CD4-positive, CD25-positive, alpha-beta regulatory T cell (primary cell): ENCODE measurements at places on chromosomes 5 and 9.

DNA sequence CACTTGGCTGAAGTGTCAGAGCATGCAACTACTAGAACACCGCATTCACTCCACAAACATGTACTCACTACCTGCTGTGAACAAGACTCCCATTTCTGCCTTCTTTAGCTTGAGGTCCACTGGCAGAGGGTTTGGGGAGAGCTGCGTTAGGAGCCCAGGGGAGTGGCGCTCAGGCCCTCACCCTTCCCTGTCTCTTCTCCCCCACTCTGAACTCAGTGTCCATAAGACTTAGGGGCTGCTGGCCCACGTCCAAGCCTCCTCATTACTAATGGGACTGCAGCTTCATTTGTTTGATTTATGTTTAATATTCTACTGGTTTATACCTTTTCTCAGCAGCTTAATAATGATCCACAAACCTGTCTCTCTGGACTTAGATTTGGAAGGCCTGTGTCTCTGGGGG is 70.9 kb downstream of the HSPA4 start:
- no peak for DNase-seq

DNA sequence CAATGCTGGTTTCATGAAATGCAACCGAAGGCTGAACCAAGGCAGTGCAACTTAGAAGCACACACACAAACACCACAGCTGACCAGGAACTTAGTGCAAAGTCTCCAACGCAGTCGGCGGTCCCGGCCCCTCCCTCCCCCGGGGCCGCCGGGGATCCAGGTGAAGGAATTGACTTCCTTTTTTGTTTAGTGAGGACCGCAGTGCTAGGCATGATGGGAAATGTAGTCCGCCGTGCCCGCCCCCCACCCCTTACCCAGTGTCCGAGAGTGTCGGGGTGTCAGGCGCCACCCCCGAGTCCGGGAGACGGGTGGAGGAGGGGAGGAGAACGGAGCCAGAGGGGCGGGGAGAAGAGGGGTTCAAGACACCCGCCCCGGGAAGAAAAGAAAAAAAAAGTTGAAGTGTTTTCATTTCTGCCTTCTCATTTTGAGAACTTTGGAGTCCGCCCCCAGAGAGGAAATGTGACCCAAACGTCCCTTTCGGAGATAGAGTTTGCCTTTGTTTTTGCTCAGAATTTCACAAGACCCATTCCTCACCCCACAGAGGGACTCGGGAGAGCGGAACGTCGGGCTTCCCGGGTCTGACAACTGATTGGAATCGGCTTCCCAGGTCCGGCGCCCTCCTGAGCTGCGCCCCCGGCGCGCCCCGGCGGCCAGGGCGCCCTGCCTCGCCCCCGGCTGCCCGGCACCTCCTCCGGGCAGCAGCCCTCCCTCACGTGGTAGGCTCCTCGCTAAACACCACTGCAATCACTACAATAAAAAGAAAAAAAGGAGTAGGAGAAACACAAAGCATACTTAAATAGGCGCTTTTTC is 2.0 kb downstream of the IER5L start:
- DNase-seq = peak; percentile 55

GRCh38 chr5:75042522-75042921 is 9.8 kb downstream of the GCNT4 start:
- no peak for DNase-seq

DNA sequence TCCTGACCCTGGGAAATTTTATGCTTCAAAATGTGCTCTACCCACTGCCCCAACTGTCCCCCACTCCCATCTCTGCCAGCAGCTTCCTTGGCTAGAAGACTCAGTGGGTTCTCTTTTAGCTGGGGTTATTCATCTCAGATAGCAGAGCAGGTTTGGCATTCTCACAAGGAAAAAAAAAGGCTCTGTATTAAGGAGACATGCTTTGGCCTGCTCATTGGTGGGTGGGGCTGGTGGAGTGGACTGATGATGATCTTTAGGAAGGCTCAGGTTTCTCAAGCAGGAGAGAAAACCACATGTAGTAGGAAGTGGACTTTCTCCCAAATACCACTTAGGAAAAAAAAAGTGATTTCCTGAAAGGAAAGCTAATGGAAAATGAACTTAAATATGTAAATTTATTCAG is 279.2 kb upstream of the ZNF462 start:
- DNase-seq = no peak

- no peak for DNase-seq
These were observed 117.0 kb downstream of the DCP2 start for GRCh38 chr5:113093558-113093957.

DNA sequence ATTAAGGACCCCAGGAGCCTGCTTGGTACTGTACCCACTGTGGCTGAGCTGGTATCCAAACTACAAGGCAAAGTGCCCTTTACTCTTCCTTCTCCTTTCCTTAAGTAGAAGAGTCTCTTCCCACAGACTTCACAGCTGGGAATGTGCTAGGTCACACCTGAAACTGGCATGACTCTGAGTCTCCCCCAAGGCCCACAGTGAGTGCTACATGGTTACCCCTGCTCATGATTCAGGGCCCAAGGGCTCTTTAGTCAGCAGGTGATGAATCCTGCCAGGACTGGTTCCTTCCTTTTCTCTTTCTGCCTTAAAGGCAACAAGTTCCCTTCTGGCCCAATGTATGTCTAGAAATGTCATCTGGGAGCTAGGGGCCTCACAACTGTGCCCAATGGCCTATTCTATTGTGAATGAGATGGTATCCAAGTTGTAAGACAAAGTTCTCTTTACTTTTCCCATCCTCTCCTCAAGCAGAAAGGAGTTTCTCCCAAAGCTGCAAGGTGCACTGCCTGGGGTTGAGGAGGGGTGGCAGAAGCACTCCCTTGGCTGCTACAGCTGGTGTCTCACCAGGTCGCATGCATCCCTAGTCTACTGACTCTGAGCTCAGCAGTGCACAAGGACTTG is 134.4 kb downstream of the TMEM38B start:
- DNase-seq = no peak

GRCh38 chr9:96158147-96158546 is 143.8 kb downstream of the HSD17B3 start:
- no peak for DNase-seq

- no peak for DNase-seq
These were observed 48.6 kb upstream of the GDNF start for GRCh38 chr5:37888476-37888875.

DNA sequence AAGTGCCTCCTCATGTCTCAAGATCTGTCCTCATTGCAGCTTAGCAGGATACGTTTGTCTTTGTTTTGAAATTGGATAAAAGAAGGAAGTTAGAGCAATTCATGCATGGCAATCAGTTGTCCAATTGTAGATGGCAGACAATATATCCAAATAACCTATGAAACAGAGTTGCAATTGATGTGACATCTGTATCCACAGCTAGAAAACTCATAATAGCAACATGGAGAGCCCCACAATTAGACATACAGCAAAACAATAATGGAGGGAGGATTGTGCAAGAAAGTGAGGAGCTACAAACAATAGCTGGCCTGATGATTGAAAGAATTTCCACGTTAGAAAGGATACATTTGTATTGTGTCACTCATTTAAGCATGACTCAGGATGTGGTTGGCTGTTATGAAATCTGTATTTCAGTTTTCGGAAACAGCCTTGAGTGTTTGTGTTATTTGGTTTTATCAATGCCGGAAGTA is 132.0 kb downstream of the FAM174A start:
- peak; percentile 81 for DNase-seq

DNA sequence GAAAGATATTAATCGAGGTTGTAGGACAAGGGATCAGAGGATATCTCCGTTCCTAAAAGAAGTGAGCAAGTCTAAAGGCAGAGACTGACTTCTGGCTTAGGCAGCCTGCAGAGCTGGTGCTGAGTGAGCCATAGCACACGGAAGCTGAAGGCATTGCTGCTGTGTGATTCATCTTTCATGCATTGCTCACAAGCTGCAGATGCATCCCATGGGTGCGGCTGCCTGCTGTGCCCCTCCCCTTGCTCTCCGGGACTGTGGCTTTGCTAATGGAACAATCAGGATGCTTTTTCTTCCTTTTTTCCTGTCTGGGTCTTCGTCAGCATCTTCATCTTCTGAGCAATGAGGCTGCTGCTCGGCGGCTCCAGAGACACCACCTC is 341.4 kb downstream of the DIRAS2 start:
- no peak for DNase-seq

- DNase-seq = peak; percentile 27
These were observed 33.1 kb upstream of the HTR4 start for GRCh38 chr5:148687427-148687826.

GRCh38 chr9:20356403-20357036 is 265.8 kb downstream of the MLLT3 start:
- DNase-seq = peak; percentile 64

- DNase-seq = no peak
These were observed 39.5 kb upstream of the SLC12A7 start for GRCh38 chr5:1151316-1151715.

GRCh38 chr5:59684388-59685190 is 208.9 kb downstream of the PDE4D start:
- DNase-seq = no peak

- no peak for DNase-seq
These were observed 39.4 kb downstream of the SCAI start for GRCh38 chr9:125103770-125104460.

GRCh38 chr5:34868791-34869190 is 29.8 kb downstream of the TTC23L start:
- DNase-seq = no peak

- no peak for DNase-seq
These were observed 12.3 kb downstream of the SARDH start for GRCh38 chr9:133725886-133726285.
